ENCODE measurements at places on chromosomes 3 and 15.

GRCh38 chr3:134260987-134261386 is 10.3 kb upstream of the RYK start:
- DNase-seq: no peak

GRCh38 chr3:61561374-61562041 is at the start of gene PTPRG:
Gene PTPRG, plus strand, starts transcription at chr3:61561571. Its CDS starts 717 bp downstream, at chr3:61562288.
- DNase-seq: peak; percentile 94

- DNase-seq: no peak
Observed at GRCh38 chr3:8558645-8559044, 57.0 kb downstream of the LMCD1 start.

- DNase-seq: no peak
Observed at GRCh38 chr3:116734243-116734642, 24.7 kb downstream of the TUSC7 start.

GRCh38 chr3:184655597-184655996 is 56.3 kb downstream of the MAGEF1 start:
- no peak for DNase-seq

DNA sequence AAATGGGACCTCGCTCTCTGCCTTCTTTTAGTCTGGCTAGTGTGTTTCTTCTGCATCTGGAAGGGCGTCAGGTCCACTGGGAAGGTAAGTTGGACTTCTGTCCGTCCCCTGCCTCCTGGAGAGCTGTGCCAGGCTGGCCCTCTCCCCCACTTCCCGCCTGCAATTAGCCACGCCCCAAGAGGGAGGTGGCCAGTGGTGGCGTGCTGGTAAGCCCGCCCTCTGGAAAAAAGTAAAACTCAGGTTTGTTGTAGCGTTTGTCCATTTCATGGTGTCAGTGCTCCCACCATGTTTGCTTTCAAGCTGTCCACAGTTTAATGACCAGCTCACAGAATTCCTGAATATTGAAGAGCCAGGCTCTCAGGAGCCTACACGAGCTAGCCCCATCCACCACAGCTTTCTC is 55.6 kb downstream of the SLC6A6 start:
- no peak for DNase-seq

- no peak for DNase-seq
Observed at GRCh38 chr3:11539218-11539617, 104.5 kb downstream of the VGLL4 start.

- DNase-seq: no peak
Observed at GRCh38 chr3:125177746-125178145, 34.8 kb downstream of the SLC12A8 start.

- DNase-seq: no peak
Observed at GRCh38 chr3:87979527-87979926, 79.3 kb downstream of the CGGBP1 start.

- no peak for DNase-seq
Observed at GRCh38 chr15:65947041-65947440, 77.8 kb downstream of the RAB11A start.

GRCh38 chr3:196120291-196120951 is 38.5 kb upstream of the TFRC start:
- DNase-seq: no peak

DNA sequence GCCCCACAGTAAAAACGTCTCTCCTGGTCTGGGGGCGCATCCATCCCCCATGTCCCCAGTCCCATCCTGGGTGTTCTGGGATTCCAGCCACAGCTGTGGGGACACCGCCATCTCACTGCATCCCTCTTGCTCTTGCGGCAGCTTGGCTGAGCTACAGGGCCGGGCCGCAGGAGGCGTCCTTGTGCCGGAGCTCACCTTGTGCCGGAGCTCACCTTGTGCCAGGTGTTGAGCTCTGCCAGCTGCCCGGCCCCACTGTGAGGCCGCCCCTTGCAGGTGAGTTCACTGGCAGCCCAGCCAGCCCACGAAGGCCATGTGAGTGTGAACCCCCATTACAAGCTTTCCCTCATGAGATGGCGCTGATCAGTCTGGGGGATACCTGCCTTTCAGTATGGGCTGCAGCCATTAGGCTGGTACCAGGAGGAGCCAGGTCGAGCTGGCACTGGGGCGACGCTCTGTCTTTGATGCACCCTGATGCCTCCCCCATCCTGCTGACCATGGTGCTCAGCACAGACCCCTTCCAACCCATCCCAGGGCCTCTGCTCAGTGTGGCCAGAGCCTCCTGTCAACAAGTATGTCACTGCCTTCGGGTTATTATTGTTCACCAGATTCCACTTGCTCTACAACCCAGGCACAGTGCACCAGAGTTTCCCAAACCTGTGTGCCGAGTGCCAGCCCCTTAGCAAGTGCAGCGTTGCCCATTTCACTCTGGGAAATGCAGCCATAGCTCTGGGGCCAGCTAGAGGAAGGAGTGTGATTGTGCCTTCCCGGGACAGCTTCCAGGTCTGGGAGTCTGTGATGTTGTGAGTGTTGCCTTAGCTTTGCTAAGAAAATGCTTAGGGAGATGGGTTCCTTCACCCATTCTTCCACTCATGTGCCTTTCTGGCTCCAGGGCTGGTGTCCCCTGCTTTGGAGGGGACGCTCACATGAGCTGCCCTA is 105.7 kb downstream of the APBA2 start:
- DNase-seq: no peak

DNA sequence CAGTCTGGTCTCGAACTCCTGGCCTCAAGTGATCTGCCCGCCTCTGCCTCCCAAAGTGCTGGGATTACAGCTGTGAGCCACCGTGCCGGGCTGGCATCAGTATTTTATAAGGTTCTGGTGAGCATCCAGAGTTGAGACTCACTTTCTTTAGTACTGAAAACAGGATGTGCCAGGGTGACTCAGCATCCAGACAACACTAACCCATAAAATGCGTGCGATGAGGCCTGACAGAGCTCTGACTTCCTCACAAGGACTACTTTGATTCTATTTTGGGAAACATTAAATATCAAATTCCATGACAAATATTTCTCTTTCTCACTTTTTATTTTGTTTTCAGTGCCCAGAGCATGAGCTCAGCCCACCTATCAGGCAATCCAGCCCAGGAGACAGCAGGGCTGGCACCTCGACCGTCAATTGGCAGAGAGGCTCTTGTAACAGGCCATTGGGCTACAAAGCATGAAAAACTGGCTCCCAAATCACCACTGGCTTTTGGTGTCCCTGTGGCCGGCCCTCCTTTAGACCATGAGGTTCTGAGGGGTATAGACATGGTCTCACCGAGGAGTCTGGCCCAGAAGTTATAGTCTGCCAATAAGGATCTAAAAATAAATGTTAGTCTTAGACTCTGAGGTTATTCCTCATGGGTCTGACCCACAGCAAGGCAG is 75.0 kb downstream of the FEM1B start:
- DNase-seq: peak; percentile 97

- no peak for DNase-seq
Observed at GRCh38 chr3:3260870-3261269, 81.4 kb upstream of the CRBN start.

GRCh38 chr3:193874997-193875593 is 260.9 kb upstream of the HES1 start:
- no peak for DNase-seq

DNA sequence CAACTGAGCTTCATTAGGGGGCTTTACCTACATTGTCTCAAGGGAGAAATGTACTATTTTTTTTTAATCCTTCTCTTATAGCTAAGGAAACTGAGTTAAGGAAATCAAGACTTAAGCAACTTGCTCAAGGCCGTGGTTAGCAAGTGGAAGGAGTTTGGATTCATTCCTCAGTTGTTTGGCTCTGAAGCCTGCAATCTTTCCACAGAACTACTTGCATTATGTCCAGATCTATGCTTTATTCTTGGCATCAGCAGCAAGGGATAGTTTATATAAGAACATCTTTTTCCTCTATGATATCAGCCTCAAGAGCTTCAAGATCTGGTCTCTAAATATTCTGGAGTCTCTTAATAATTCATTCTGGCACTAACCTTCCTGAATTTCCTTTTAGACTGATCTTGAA is 182.4 kb downstream of the SV2B start:
- DNase-seq: no peak

DNA sequence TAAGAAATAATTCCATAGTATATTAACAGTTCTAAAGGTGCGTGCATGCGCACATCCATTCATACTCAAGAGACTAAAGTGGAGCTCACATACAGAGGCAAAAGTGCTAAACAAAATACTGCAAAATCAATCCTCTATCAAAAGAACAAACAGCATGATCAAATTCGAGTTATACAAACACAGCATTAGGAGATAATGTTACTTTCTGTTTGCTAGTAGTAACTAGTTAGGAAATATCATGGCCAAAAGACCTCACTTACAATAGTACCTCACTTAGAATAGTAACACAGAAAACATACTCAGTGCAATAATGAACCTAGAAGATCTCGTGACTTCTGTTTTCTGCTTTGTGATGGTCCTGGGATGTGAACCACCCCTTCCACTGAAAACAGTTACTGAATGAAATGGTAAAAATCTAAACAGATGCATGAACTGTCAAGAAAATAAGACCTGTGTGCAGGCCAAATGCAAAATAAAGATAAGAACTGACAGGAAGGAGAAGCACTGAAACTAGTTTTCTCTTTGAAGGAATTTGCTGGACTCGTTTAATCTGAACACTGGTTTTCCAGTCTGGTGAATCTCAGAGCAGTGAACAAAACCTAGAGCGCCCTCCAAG is 20.9 kb upstream of the CEMIP start:
- DNase-seq: no peak

Data from fibroblast of mammary gland (primary cell).